ENCODE measurements at places on chromosomes 5 and 9.

DNA sequence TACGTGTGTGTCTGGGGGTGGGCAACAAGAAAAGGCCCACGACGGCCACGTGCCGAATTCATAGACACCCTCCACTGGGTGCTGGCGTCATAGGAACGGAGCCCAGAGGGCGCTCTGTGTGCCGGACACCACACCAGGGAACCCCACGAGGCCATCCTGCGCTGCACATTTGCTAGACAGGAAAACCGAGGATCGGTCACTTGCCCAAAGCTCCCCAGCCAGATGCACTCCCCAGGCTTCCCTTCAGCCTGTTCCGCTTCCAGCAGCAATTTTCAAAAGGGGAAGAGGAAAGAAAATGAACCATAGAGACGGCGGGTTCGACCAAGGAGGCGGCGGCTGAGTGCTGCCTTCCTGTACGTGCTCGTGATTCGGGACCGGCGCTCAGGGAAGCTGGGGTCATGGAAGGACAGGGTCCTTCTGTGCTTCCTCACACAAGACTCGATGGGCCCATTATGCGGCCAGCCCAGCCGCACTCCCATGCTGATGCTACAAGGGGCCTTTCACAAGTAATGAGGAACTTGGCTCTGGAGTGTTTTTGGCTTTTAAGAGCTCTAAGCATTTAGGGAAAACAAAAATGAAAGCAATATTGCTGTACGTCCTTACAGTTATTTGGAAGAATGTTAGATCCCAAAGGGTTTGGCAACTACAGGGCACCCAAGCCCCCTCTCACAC is 124.6 kb upstream of the SARDH start:
- DNase-seq = no peak

DNA sequence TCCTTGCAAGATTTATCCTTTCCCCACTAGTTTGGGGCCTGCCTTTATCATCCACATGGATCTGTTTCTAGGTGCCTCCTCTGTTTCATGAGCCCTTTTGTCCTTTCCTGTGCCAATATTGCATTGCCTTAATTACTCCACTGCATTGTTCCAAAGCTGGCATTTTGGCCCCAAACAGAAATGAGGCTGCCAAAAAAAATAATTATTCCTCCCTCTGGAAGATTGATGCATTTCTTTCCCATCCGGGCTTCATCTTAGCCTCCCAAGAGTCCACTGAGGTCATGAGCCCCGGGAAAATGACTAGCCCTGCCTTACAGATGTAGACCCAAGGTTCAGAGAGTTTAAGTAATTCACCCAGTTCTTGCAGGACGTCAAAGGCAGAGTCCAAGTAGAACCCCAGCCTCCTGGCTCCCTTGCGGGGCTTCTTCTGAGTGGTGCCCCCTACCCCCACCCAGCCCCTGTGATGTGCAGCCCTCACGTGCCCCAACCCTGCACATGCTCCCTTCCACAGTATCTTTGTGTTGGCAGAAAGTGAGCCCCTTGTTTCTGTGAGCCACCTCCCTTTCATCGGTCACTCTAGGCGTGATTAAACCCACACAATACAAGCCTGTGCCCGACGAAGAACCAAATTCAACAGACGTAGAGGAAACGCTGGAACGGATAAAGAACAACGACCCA is 62.1 kb downstream of the TMOD1 start:
- no peak for DNase-seq

DNA sequence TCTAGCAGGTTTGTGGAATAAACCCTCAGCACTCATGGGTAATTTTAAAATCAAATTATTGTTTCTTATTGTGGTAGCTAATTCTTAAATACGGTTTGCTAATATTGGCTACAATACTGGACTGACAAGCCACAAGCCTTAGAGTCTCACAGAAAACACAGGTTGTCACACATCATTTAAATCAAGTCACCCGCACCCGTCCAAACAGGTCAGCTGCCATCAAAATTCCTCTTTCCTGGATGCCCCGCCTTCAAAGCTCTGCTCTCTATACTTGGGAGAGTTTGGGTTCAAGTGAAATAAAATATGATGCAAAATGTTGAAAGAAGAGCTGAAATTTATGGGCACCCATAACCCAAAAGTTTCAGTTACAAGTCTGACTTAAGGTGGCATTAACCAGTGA is 12.3 kb upstream of the SUSD1 start:
- DNase-seq = no peak

DNA sequence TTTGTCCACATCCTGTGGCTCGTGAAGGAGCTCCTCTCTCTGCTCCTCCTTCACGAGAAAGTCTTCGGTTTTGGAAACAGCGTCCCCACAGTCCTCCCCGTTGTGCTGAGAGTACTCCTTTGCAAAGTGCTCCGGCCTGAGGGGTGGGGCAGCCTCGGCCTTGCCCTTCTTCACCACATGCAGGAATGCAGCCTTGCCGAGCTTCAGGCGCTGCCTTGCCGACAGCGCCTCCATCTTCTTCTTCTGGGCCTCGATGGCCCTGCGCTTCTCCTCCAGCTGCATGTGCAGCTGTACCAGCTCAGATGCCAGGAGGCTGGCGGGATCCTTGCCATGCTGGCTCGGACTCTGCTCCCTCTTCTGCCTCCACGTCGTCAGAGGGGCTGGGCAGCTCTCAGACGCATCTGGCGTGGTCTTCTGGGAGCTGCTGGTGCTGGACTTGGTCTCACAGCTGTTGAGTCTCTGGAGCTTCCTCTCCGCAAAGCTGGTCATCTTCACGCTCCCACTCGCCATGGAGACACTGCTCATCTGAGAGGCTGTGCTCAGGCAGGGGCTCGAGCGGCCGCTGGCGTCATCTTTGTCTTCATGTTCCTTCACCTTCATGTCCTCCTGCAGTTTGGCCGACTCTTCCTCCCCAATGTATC is 85.5 kb downstream of the CAMSAP1 start:
- no peak for DNase-seq

DNA sequence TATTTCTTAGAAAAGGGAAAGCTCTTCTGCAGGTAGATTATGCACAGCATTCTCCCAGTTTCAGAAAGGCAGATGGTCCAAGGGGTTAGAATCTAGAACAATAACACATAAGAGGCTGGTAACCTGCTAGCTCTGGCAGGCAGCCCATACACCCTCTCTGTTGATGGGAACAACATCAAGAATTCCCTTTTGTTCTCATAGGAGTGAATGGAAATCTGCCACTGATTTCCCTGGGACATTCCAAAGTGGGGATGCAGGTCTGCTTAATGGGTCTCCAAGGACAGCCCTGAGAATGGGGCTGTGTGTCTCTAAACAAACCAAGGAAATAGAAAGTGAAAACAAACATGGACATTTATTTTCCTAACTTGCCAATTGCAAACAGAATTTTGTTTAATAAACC is 456.8 kb downstream of the EBF1 start:
- no peak for DNase-seq

DNA sequence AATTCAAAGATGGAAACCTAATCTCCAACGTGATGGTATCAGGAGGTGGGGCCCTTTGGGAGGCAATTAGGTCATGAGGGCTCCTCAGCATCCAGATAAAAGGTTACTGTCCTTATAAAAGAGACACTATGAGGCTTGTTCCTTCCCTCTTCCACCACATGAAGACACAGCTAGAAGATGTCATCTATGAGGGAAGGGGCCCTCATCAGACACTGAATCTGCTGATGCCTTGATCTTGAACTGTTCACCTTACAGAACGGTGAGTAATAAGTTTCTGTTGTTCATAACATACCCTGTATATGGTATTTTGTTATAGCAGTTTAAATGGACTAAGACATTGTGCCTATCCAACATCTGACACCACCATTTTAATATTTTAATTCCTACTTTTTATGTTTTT is 19.7 kb upstream of the CCNH start:
- DNase-seq = no peak

DNA sequence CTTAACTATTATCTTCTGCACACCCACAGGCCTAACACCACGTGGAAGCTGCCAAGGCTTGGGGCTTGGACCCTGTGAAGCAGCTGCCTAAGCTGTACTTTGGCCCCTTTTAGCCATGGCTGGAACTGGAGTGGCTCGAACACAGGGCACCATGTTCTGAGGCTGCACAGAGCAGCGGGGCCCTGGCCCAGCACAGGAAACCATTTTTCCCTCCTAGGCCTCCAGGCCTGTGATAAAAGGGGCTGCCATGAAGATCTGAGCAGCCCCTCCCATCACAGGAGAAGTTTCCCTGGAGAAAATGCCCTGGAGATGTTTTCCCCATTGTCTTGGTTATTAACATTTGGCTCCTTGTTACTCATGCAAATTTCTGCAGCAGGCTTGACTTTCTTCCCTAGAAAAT is 126.3 kb downstream of the MELK start:
- no peak for DNase-seq

All from activated CD4-positive, CD25-positive, alpha-beta regulatory T cell (primary cell).